Fibroblast of gingiva (primary cell): ENCODE measurements at places on chromosomes 7 and 10.

DNA sequence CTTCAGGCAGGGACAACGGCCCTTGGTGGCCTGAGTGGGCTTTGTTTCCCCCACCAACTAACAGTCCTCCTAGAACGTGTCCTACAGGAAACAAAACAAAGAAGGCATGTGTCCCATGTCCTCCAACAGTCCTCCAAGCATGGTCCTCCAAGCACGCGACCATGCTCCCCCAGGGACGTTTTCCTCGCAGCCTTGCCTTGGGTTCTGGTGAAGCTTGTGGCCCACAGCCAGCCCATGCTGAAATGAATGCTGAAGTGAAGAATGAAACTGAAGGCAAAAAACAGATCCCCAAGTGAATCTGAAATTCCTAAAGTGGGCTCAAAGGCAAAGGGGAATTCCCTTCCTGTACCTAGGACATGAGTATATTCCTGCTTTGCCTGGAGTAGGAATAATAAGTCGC lies 176.6 kb downstream of the JCAD start:
- DNase-seq: no peak

DNA sequence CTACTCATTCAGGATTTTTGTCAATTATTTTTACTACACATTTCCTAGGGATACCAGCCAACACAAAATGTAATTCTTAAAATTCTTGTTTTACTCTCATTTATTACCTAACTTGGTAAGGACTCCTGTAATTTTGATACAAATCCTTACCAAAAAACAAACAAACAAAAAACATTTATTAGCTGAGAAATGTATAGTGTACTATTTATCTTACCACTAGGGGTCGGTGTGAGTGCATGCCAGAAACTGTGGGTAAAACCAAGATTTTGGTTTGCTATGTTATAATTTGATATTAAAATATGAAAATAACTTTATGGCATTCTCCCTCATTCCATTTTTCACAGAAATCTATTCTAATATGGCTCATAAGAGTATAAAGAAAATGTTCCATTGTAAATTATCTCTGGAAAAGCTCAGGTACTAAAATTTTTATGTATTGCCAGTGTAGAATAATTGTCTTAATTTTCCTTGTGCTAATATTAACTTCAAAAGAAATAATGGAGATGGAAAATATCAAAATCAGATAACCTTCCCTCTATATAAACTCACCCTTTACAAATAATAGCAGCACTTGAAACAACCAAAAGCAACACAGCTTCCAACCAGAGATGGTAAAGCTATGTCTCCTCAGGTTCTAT lies 290.8 kb upstream of the PCDH15 start:
- DNase-seq: no peak

DNA sequence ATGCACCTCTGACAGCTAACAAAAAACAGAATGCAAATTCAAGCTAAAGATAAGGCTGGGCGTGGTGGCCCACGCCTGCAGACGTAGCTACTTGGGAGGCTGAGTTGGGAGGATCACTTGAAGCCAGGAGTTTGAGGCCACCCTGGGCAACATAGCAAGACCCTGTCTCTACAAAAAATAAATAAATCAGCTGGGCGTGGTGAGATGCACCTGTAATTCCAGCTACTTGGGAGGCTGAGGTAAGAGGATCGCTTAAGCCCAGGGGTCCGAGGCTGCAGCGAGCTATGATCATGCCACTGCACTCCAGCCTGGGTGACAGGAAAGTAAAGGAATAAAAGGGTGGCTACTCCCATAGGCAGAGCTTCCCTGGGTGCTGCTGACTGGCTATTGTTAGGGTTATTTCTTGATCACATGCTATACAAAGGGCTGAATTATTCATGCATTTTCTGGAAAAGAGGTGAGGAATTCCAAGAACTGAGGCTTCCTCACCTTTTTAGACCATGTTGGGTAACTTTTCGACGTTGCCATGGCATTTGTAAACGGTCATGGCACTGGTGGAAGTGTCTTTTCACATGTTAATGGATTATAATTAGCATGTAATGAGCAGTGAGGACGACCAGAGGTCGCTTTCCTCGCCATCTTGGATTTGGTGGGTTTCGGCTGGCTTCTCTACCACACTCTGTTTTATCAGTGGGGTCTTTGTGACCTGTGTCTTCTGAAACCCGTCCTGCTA lies 6.9 kb upstream of the PSMG3 start:
- DNase-seq: no peak

DNA sequence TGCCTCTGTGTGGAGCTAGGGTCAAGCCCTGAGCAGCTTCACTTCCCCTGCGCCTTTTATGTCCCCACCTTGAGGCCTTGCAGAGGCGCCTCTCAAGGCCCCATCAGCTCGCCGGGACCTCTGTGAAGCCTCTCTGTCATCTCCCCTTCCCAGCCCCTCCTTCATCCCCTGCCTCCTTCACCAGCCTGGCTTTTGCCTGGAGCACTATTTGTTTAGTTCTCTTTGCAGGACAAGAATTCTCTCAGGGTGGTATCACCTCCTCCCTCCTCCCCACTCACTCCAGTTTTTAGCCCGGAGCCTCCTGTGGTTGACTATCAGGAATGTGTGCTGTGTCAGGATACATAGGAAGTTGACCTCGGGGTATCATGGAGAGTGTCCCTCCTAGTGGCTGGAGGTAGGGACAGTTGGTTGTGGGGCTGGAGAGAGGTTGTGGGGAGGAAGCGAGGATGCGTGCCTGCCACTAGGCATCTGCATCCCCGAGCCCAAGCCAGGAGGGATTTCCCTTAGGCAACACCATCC lies 89.8 kb upstream of the ANLN start:
- no peak for DNase-seq

DNA sequence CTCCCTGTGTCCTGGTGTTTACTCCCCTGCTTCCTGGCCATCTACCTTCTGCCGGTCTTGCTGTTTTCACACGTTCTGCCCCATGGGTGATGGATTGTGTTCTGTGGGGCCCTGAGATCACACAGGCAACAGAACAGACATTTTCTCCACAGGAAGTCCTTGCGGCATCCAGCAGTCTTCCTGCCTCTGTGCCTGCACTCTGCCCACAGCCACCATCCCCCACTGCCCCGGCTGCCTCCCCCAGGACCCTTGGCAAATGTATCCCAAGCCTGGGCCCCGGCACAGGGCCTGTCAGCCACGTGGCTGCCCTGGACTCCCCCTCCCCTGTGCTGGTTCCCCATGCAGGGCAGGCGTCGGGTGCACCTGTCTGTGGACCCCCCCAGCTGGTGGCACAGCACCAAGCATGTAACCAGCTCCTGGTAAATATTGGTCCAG lies 184.2 kb downstream of the WDR37 start:
- no peak for DNase-seq

GRCh38 chr7:78037603-78038002 lies 239.0 kb downstream of the PHTF2 start:
- DNase-seq: no peak

GRCh38 chr10:24468281-24468751 lies 255.4 kb downstream of the ARHGAP21 start:
- DNase-seq: no peak

DNA sequence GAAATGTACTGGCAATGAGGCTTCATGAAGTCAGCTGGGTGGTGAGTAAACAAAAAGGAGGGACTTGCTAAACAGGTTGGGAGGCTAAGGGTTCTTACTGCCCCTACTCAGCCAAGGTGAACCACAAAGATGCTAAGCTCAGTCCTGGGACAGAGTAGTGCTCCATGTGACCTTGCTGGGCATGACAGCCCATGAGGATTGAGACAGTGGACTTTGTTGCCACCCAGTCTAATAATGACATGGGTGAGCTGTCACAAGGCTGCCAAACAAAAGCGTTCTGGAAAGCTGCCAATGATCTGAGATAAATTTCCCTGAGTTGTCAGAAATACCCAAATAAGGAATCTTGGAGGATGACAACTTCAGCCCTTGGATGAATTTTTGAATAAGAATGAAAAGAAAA lies 75.2 kb downstream of the CLEC2L start:
- DNase-seq: no peak

DNA sequence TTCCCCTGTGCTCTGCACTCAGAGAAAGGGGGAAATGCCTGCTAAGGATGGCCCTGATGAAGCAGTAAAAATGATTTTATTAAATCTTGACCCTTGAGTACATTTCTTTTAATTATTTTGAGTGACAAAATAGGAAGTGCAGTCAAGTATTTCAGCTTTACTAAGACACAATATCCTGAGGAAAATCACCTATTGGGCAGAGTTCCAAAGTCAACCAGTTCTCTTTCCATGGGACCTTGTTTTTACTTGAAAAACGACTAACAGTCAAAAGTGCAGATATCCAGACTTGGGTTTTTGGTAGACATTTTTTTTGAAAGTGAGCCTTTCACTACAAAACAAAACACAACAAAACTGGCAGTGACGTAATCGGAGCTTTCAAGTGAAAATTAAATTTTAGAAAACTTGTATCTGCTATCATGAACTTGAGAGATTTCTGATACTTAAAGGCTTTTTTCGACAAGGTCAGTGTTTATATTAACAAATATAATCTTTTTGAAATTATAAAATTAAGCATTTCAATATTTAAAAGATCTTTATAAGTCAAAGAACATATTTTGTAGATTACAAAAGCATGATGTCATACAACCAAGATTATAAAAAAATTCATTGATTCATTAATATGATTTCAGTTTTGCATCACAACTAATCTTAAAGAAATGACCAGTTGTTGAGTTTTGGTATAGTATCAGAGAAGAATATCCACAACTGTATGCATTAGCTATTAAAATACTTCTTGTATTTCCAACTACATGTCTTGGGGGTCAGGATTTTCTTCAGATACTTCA lies 513.8 kb upstream of the AKR1E2 start:
- no peak for DNase-seq

- no peak for DNase-seq
These were observed 71.3 kb downstream of the CPEB3 start for GRCh38 chr10:92219559-92219958.

DNA sequence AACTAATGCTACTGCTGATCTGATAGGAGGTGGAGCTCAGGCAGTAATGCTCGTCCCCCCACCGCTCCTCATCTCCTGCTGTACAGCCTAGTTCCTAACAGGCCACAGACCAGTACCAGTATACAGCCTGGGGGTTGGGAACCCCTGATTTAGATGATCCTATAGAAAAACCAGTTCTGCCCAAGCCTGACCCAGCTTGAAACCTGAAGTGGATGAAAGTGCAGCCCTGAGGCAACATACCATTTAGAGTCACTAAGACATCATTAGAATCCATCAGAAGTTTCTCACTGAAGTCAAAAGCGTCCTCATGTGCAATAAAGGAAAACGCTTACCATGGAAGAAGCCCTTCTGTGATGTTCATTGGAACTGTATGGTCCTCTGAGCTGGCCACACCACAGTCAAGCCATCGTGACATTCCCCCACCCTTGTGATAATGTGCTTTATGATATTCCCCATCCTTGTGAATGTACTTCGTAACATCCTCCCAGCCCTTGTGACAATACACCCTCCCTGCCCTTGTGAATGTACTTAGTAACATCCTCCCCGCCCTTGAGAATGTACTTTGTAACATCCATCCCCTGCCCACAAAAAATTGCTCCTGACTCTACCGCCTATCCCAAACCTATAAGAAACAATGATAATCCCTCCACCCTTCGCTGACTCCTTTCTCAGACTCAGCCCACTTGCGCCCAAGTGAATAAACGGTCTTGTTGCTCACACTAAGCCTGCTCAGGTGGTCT lies 65.9 kb upstream of the HECTD2 start:
- no peak for DNase-seq

DNA sequence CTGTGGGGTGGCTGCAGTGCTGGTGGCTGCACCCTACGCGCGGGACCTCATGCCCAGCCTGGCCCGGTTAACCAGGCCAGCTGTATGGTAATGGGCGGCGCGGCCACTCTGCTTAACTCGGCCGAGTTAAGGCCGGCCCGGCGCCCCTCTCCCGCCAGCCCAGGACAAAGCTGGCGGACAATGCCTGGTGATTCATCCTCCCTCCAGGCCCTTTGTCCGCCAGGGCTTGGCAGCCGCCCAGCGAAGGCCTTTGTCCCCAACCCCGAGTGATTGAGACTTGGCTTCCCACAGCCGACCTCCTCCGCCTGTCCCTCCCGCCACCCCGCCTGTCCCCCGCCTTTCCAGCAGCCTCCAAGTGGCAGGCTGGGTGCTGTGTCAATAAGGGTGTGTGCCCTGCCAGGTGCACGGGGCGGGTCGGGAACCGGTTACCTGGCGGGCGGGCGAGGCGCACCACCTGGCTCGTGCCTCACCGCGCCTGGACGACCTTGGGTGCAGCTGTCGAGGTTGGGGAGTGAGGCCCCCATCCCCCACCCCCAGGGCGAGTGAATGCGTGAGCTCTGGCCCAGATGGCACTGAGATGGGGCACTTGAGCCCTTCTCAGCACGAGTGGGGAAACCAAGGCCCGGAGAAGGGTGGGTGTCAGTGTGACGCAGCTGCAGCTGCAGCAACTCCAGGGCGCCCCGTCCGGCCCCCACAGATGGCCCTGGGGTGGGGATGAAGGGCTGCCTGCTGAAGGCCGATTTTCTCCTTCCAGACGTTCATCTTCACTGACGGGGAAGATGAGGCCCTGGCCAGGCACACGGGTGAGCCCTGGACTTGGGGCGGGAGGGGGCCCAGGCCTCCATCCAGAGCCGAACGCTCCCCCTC lies 4.6 kb downstream of the LFNG start:
- peak; percentile 15 for DNase-seq

- no peak for DNase-seq
These were observed 216.6 kb downstream of the WDR37 start for GRCh38 chr10:1272777-1273161.

DNA sequence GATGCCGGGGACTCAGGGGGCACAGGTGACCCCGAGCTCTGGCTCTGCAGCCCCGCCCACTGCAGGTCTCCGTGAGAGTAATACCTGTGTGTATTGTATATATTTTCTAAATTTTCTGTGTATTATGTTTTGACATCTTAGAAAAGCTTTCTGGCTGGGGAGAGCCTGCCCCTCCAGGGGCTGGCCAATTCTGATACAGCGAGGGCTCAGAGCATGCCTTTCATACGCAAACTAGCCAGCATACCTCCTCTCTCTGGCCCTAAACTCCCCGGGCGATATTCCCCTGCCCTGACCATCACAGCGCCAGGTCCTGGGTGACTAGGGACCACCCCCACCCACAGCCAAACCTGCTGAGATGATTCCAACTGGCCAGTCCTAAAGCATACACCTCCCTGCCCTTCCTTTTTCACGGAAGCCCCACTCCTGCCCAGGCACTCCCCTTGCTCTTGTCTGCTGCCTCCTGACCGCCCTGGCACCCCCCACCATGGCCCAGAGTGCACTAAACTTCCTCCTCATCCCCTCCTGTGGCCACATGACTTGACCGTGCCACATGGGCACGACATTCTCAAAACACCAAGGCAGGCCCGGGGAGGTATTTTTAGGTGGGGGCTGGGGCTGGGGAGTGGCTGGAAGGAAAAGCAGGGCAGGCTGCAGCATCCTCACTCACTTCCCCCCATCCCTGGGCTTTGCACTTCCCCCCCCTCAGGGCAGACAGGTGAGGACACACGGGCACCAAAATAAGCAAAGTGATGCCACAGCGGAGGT lies 61.5 kb downstream of the INSIG1 start:
- DNase-seq: no peak

DNA sequence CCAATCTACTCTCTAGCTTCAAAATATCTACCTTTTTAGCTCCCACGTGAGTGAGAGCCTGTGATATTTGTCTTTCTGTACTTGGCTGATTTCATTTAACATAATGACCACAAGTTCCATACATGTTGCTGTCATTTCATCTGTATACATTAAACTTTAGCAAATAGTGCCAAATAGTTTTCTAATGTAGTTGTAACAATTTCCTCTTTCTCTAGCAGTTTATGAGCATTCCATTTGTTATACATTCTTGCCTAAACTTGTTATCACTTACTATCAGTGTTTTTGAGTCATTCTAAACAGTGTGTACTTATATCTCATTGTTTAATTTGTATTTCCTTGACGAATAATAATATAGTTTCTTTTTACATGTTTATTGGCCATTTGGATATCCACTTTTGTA lies 77.2 kb downstream of the NEUROD6 start:
- DNase-seq: no peak

GRCh38 chr10:28594406-28594805 lies 61.5 kb downstream of the WAC start:
- no peak for DNase-seq
